ENCODE measurements at places on chromosomes 2 and 18.

- no peak for DNase-seq
Observed at GRCh38 chr18:48655508-48655907, 116.7 kb downstream of the CTIF start.

DNA sequence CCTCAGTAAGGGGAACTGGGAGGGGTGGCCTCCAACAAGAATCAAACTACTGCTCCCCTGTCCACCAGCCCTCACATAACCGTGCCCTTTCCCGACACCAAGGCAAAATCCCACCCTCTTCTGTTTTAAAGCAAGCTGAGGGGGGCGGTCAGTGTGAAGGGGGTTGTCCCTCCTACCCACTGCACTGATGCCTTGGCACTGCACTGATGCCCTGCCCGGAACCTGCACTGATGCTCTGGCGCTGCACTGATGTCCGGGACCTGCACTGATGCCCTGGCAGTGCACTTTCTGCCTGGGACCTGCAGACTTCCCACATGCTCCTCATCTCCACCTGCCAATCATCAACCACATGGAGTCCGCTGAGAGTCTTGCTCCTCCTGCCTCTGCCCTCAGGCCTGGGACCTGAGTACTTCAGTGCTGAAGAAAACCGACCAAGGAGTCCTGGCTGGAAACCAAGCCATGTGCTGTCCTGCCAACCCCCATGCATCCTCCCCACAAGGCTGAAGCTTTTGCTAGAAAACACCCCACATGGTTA is 179.5 kb downstream of the SMAD2 start:
- DNase-seq, result no peak

DNA sequence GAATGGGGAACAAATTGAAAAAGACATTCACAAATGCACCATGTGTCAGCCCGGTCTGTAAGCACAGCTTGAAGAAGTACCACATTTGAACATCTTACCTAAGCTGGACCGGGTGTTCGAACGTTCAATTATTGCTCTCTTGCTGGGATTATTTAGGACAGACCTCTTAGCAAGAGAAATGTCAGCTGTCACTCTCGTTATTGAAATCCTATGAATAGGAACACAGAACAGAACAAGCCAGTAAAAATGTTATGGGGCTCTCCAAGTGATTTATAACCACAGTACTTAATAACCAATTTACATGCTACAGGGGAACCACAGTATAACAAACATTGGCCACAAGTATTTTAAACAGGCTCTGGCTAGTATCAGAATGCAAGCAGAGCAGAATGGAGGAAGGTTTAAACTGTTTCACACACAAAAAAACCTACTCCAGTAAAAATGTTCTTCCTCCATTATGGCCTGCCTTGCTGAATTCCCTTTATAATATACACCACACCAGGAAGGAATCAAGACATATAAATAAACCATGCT is 32.5 kb upstream of the ARL5A start:
- no peak for DNase-seq

GRCh38 chr18:8667846-8668245 is 37.5 kb upstream of the MTCL1 start:
- no peak for DNase-seq

DNA sequence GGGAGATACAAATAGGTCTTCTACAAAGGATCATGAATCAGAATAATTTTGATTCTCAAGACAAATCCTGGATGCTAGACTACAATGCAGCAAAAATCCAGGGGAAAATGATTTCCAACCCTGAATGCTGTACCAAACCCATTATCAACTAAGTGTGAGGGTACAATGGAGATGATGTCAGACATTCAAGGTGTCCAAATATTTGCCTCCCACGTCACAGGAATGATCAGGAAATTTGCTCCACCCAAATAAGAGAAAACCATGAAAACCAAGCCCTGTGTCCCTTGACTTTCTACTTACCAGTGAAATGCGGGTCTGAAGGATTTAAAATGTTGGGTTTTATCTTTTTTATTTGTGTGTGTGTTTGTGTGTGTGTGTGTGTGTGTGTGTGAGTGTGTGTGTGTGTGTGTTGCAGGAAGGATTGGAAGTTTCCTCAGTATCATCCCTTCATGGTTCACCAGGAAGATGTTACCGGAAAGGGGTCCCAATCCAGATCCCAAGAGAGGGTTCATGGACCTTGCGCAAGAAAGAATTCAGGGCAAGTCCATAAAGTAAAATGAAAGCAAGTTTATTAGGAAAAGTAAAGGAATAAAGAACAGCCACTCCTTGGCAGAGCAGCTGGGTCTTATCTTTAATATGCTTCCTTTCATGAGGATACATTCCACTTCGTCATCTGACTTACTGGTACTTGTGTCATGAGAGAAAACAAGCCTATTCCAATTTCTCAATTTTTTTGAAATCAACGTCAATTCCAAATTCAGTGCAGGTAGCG is 61.1 kb upstream of the ID2 start:
- DNase-seq, result no peak

DNA sequence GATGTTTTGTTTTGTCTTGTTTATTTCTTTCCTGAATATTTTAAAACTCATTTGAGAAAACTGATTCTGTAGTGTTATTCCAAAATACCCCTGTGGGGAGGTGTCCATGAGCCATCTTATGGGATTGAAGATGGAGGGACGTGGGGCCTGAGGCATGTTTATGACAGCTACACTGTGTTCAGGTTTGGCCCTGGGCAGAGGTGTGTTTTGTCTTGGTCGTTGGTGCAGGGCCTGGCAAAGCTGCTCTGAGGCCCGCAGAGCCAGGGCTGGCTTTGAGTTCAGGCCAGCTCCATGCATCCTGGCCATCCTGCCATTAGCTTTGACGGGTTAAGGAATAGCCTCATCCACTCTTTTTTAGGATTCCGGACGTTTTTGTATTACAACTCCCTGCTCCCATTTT is 68.9 kb downstream of the TMEM18 start:
- DNase-seq, result no peak

DNA sequence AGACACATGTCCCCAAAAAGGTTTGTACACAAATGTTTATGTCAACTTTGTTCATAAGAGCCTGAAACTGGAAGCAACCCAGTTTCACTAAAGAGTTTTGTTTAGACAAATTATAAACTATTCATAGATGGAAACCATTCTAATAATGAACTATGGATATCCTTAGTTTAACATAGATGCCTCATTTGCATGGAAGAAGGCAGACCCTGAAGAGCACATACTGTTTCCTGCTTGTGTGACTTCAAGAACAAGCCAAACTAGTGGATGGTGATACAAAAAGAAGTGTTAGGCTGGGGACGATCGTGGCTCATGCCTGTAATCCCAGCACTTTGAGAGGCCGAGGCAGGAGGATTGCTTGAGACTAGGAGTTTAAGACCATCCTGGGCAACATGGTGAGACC is 48.1 kb downstream of the ACOXL start:
- no peak for DNase-seq

- no peak for DNase-seq
Observed at GRCh38 chr18:48555465-48555995, 16.7 kb downstream of the CTIF start.

GRCh38 chr18:9630444-9630843 is 16.1 kb upstream of the PPP4R1 start:
- DNase-seq, result no peak

DNA sequence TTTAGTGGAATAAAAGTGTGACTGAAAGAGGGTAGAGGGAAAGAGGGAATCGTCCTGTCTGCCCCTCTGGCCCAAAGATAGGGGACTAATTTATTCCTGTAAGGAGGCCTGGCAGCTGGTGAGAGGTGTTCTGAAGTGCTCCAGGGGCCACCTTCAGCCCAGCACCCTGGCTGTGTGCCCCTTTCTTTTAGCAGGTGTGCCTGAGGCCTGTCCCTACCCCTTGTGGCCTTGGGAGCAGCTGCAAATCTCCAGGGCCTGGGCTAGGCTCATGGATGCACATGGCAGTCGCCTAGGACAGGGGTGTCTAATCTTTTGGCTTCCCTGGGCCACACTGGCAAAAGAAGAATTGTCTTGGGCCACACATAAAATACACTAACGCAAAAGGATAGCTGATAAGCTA is 37.3 kb downstream of the FHOD3 start:
- DNase-seq, result no peak

DNA sequence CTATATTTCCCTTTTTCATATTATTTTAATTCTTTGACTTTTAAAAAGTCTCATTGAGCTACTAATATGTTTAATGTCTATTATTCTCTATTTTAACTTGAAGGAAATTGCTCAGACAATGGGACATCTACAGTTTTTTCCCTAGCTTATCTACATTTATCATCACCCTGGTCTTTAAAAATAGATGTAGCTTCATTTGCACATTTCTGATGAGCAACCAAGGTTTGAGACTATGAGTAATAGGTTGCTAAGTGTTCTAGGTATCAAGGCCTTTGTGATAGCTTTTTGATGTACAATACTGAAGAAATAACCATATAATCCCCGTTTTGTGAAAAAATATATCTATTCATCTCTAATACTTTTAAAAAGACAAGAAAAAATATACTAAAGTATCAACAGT is 47.0 kb downstream of the STAT4 start:
- DNase-seq, result no peak

- DNase-seq, result no peak
Observed at GRCh38 chr2:7927691-7928090, 754.2 kb upstream of the ID2 start.

GRCh38 chr18:23136326-23137096 is 1.2 kb downstream of the CABLES1 start:
- no peak for DNase-seq

GRCh38 chr2:238484522-238485452 is 58.1 kb downstream of the ASB1 start:
- DNase-seq, result no peak

DNA sequence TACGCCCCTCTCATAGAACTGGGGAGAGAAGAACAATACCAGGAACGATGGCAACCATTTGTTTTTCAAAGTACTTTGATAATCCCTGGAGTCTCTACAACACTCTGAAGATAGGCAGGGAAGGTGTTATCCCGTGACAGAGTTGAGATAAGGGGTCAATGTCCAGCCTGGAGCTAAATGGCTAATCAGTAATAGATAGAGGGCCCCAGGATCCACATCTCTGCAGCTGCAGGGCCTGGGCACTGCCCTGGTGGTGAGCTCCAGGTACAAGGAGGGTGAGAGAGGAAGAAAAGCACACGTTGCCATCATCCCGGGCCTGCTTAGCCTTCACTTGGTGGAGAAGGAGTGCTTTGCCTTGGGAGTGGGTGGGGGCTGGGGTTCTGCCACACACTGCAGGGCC is 260.6 kb downstream of the PRKCE start:
- no peak for DNase-seq

DNA sequence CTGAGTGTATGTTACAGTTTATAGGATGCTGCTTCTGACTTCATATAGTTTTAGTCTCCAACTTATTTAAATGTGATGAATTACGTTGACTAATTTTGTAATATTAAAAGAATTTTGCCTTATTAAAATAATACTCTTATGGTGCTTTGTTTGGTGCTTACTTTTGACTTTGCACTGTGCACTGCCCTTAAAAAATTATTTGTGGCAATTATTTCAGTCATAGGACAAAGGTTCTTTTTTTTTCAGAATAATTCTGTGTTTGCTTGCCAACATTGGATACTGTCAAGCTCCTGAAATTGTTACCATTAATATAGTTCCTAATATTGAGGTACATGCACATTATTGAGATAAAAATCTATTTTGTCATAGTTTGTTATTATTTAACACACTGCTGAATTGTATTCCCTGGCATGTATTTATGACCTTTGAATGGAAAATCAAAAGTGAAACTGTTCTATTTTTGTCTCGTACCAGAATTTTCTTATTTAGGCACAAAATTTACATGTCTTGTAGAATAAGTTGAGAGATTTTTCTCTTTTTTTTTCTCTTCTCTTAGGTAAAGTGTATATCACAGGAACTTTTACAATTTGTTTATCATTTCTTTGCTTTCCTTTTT is 572.8 kb upstream of the KLHL29 start:
- no peak for DNase-seq

DNA sequence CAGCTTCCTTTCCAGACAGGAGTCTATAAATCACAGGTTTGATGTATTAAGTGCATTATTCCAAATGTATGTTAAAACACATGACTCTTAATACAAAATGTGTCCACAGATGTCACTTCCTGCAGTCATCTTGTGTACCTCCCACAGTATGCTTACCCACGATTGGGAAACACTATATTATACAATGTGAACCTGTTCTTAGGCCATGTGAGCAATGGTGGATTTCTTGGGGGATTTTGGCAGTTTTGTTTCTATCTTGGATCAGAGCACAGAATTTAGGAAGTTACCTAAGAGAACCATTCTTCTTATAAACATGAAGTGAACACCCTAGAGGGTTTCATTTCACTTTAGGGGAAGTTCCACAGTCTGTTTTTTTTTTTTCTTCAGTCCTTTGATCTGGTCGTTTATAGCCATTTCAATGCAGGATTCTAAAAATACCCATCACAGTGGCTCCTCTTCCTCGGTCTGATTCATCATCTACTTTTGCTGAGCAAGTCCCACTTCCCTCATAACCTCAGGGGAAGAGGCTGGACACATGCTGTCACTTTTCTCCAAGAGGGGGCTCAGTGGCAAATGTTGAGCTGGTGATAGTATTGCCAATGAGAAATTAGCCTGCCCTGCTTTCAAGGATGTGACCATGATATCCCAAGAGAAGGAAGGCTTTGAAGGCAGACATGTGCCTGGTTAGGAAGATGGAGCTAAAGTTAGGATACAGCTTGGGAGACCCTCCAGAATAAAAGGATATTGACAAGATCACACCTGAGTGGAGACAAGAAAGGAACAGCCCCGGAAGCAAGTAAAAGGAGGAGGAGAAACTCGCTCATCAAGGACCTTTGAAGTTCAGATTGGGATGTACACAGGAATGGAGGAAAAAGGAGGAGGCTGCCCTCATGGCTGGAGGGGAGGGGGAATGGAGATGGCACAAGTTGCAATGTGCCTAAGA is 22.6 kb downstream of the PLEK start:
- DNase-seq, result no peak

DNA sequence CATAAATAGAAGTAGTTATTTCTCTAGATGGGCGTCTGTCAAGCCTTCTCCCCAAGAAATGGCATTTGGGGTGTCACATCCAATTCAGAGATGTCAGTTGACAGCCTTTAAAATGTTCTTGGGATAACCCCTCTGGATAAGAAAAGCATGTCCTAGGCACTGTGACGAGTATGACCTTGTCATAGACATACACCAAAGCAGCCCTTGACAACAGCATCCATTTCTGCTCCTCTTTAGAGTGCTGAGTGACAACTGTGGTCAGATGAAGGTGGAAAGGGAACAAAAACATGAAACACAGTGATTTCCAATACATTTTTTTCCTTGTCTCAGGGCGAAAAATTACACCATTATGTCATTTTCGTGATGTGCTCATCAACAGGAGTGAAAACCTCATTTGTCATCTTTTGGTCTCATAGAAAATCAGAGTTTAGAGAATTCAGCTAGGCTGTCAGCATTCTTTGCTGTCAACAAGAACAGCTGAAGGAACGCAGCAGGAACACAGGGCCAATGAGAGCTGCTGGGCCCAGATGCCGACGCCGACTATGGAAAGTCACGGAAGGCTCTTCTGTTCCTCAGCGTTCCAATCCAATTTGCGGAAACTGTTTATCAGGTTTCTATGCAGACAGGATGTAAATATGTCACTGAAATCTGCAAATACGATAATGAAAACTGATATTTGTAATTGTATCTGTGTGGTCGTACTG is 193.2 kb downstream of the ICOS start:
- DNase-seq, result no peak

Measured in T1000 (cell line).